ENCODE measurements at places on chromosomes 3 and 15. TPM values are rescaled to one million over a fixed set of nuclear protein-coding genes. Genes with fewer than 3 reads are reported as not detected.

NAALADL2 gene
- 43.9 TPM for total RNA-seq

STRA6 gene
- total RNA-seq, result 17.3 TPM

UNC13C gene
- 67.3 TPM for total RNA-seq

GPR149 gene
- 3.8 TPM for total RNA-seq

GABRB3 gene
- 44.0 TPM for total RNA-seq

NR2F2 gene
- 27.2 TPM for total RNA-seq

MYH15 gene
- 58.3 TPM for total RNA-seq

CX3CR1 gene
- total RNA-seq, result 1.8 TPM

COPG1 gene
- 122 TPM for total RNA-seq

STRIT1 gene
- not detected for total RNA-seq

IL17RD gene
- total RNA-seq, result 32.2 TPM

NGRN gene
- 161 TPM for total RNA-seq

OPA1 gene
- total RNA-seq, result 86.1 TPM

ACAD11 gene
- total RNA-seq, result 40.5 TPM

SH2D7 gene
- total RNA-seq, result not detected

IMPG2 gene
- 221 TPM for total RNA-seq

FBXO40 gene
- 0.22 TPM for total RNA-seq

RBPMS2 gene
- total RNA-seq, result 0.93 TPM

SIDT1 gene
- 4.8 TPM for total RNA-seq

CYP1A1 gene
- total RNA-seq, result 0.55 TPM

SLC28A2 gene
- not detected for total RNA-seq

PLIN1 gene
- total RNA-seq, result 1.5 TPM

LNP1 gene
- 13.2 TPM for total RNA-seq

SNTN gene
- total RNA-seq, result not detected

TRH gene
- total RNA-seq, result 14.0 TPM

WDR76 gene
- 14.3 TPM for total RNA-seq

ZPLD1 gene
- total RNA-seq, result 1.9 TPM

EEFSEC gene
- total RNA-seq, result 15.8 TPM

KBTBD13 gene
- total RNA-seq, result not detected

AMOTL2 gene
- total RNA-seq, result 228 TPM

CYP8B1 gene
- total RNA-seq, result not detected

GPR176 gene
- total RNA-seq, result 19.8 TPM

P2RY1 gene
- total RNA-seq, result 47.6 TPM

SLCO2A1 gene
- 1.3 TPM for total RNA-seq

ATP13A5 gene
- 0.22 TPM for total RNA-seq

ACTL6A gene
- total RNA-seq, result 88.4 TPM

GOLGA6B gene
- not detected for total RNA-seq

KIF7 gene
- total RNA-seq, result 15.8 TPM

RPN1 gene
- 173 TPM for total RNA-seq

LRRN1 gene
- 61.6 TPM for total RNA-seq

NDN gene
- 145 TPM for total RNA-seq

ZNF385D gene
- total RNA-seq, result 35.0 TPM

CCDC51 gene
- 10.4 TPM for total RNA-seq

RFX7 gene
- total RNA-seq, result 29.2 TPM

SH3GL3 gene
- 20.3 TPM for total RNA-seq

GUCA1C gene
- 14.0 TPM for total RNA-seq

HERC2 gene
- 80.4 TPM for total RNA-seq

PLA2G4D gene
- total RNA-seq, result not detected

B3GALNT1 gene
- total RNA-seq, result 67.7 TPM

ZNF660 gene
- total RNA-seq, result 21.2 TPM

KLHL40 gene
- total RNA-seq, result 7.7 TPM

CPA3 gene
- 8.6 TPM for total RNA-seq

C3orf52 gene
- total RNA-seq, result 2.1 TPM

ARL14 gene
- total RNA-seq, result not detected

AADACL2 gene
- total RNA-seq, result 1.3 TPM

PRKCI gene
- total RNA-seq, result 68.0 TPM
